ENCODE measurements at places on chromosomes 3 and 15. TPM values are rescaled to one million over a fixed set of nuclear protein-coding genes. Genes with fewer than 3 reads are reported as not detected.
A peak's percentile ranks its signal among the peaks of the same experiment; 100 is the strongest.

The TJP1 gene
- total RNA-seq: 473 TPM

The MASP1 gene
- total RNA-seq: 0.56 TPM

The AMOTL2 gene
- 46.5 TPM for total RNA-seq

The AVEN gene
- total RNA-seq: 14.8 TPM

The ARGFX gene
- total RNA-seq: not detected

GRCh38 chr15:75620841-75621391 is 4.6 kb downstream of the SNUPN start:
- H3K36me3 ChIP-seq: peaks cover 18% of the 10 kb centered on the region
- peaks cover 4% of the 10 kb centered on the region for H3K4me1 ChIP-seq
- DNase-seq: no peak
- no peaks in the 10 kb centered on the region for H3K27me3 ChIP-seq

- peaks cover 2% of the 10 kb centered on the region for H3K27me3 ChIP-seq
- DNase-seq: peak; percentile 4
- no peak overlapping the region for H3K27ac ChIP-seq
- H3K4me1 ChIP-seq: peaks cover 10% of the 10 kb centered on the region
- peaks cover 8% of the 10 kb centered on the region for H3K36me3 ChIP-seq
- peak overlapping the region; percentile 95 for H3K4me3 ChIP-seq
Observed at GRCh38 chr15:67543348-67543718, 830 bp downstream of the MAP2K5 start.

DNA sequence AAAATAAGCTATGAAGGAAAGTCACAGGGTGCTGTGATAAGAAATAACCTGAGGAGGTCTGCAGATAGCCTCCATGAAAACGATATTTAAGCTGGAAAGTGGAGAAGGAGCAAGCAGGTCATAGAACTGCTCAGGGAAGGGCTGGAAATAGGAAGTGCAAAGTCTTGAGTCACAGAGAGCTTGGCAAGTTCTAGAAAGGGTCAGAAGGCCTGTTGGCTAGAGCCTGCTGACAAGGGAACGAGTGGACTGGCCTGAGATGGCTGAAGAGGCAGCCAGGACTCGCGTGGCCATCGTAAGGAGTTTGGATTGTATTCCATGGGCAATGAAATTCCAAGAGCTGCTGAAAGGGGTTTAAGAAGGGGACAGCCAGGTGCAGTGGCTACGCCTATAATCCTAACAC is 64.7 kb upstream of the IL12A start:
- no peak overlapping the region for H3K27ac ChIP-seq
- H3K4me1 ChIP-seq: peaks cover 10% of the 10 kb centered on the region
- DNase-seq: no peak
- H3K36me3 ChIP-seq: peaks cover 4% of the 10 kb centered on the region
- peaks cover 3% of the 10 kb centered on the region for H3K27me3 ChIP-seq

- no peak for DNase-seq
- H3K27ac ChIP-seq: peak overlapping the region; percentile 61
- H3K27me3 ChIP-seq: peaks cover 10% of the 10 kb centered on the region
- no peak overlapping the region for H3K4me3 ChIP-seq
Observed at GRCh38 chr15:101013201-101013550, 94.0 kb downstream of the LRRK1 start.

- no peak overlapping the region for H3K27ac ChIP-seq
- peaks cover 3% of the 10 kb centered on the region for H3K27me3 ChIP-seq
- no peak overlapping the region for H3K4me3 ChIP-seq
Observed at GRCh38 chr3:145739926-145740325, 421.1 kb downstream of the PLOD2 start.

DNA sequence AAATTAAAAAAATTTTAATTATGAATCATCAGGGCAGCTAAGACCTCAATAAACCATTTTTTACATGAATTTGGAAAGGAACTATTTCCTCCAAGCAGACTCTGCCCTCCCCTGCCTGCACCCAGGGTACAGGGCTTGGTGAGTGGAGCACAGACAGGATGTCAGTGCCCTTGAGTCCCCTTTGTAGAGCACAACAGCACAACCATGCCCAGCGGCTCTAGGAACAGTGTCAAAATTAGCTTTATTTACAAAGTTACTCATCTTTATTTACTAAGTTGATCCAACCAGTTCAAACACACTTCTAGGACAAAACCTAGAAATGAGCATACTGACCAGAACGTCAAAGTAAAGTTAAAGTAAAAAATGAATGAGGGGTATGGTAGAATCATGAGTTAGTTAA is 90.6 kb upstream of the TSC22D2 start:
- no peak for DNase-seq
- H3K4me1 ChIP-seq: peaks cover 3% of the 10 kb centered on the region
- peaks cover 2% of the 10 kb centered on the region for H3K27me3 ChIP-seq
- no peaks in the 10 kb centered on the region for H3K36me3 ChIP-seq
- H3K4me3 ChIP-seq: no peak overlapping the region

DNA sequence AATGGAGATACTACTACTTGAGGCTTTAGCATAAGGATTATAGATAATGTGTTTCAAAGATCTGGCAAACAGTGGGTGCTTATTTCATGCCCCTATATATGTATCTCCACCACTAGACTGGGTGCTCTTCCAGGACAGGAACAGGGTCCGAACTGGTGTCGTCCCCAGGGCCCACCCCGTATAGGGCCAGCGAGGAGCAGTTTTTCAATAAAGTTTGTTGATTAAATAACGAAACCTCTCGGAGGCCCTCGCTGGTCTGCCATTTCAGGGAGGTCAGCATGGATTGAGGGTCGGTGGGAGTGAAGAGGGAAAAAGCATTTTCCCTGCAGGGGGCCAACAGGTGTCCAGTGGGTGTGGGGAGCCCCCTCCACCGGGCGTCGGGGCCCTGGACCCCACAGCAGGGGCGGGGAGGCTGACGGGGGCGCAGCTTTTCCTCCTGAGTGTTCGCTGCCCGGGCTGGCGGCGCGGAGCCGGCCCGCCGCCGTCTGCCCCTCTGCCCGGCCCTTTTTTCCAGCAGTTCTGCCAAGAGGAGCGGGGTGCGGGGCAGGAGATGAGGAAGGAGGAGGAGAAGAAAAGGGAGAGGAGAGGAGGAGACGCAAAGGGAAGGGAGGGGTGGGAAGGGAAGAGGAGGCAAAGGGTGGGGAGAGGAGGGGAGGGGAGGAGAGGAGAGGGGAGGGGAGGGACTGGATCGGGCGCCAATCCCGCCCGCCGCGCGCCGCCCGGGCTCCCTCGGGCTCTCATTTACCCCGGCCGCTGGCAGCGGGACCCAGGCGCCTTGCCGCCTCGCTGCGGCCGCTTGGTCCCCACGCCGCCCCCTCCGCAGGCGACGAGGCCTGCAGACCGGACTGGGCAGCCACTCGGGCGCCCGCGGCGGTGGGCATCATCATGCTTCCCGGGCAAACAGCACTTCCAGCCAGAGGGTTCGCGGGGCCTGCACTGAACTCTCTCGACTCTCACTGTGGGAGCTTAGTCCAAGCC is 66.3 kb downstream of the ISG20 start:
- H3K27me3 ChIP-seq: peaks cover 9% of the 10 kb centered on the region
- H3K36me3 ChIP-seq: peaks cover 3% of the 10 kb centered on the region
- H3K4me1 ChIP-seq: peaks cover 11% of the 10 kb centered on the region
- DNase-seq: no peak
- H3K4me3 ChIP-seq: peak overlapping the region; percentile 57

- no peak for DNase-seq
- H3K27ac ChIP-seq: no peak overlapping the region
- H3K36me3 ChIP-seq: no peaks in the 10 kb centered on the region
- H3K4me3 ChIP-seq: no peak overlapping the region
Observed at GRCh38 chr3:139108253-139108969, 63.7 kb upstream of the PRR23C start.

DNA sequence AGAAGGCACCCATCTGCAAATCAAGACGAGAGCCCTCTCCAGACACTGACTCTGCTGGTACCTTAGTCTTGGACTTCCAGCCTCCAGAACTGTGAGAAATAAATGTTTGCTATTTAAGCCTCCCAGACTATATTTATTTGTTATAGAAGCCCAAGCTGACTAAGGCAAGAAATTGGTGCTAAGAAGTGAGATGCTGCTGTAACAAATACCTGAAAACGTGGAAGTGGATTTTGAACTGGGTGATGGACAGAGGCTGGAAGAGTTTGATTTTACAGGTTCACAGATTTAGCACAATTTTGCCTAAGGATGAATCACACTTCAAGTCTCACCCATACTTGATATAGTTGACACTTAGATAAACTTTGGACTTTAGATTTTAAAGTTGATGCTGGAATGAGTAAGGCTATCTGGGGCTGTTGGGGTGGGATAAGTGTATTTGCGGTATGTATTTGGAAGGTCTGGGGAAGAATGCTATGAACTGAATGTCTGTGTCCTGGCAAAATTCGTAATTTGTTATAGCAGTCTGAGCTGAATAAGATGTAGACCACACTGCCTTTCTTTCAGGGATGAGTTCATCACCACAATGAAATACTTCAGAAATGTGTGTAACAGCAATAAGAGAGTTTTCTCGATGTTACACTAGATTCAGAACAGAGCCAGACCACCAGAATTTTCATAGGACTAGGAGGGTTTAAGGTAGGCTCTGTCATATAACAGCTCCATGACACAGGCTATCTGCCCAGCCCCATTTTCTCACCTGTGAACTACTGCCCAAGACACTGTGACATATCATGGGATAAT is 120.5 kb upstream of the LMCD1 start:
- no peaks in the 10 kb centered on the region for H3K36me3 ChIP-seq
- no peak overlapping the region for H3K4me3 ChIP-seq
- H3K4me1 ChIP-seq: no peaks in the 10 kb centered on the region
- DNase-seq: no peak
- H3K27ac ChIP-seq: no peak overlapping the region

- peaks cover 2% of the 10 kb centered on the region for H3K27me3 ChIP-seq
- no peak overlapping the region for H3K27ac ChIP-seq
- peaks cover 15% of the 10 kb centered on the region for H3K4me1 ChIP-seq
- H3K36me3 ChIP-seq: no peaks in the 10 kb centered on the region
Observed at GRCh38 chr15:99248000-99248715, 1.2 kb downstream of the TTC23 start.

DNA sequence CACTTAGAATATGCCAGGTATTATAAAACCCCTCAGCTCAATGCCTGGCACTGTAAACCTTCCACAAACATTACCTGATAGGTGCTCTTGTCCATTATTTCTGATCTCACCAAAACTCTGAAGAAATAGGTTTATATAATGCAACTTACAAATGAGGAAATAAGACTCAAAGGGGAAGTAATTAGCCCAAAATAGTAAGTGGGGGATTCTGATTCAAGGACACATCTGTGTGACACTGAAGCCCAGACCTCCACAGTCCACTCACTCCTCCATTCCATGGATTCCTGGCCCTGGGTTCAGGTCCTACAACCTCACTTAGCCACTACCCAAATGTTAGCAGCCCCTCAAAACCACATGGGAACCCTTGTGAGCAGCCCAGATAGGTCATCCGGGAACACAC is 49.9 kb downstream of the TRANK1 start:
- H3K4me3 ChIP-seq: no peak overlapping the region
- no peaks in the 10 kb centered on the region for H3K4me1 ChIP-seq
- H3K27ac ChIP-seq: no peak overlapping the region

DNA sequence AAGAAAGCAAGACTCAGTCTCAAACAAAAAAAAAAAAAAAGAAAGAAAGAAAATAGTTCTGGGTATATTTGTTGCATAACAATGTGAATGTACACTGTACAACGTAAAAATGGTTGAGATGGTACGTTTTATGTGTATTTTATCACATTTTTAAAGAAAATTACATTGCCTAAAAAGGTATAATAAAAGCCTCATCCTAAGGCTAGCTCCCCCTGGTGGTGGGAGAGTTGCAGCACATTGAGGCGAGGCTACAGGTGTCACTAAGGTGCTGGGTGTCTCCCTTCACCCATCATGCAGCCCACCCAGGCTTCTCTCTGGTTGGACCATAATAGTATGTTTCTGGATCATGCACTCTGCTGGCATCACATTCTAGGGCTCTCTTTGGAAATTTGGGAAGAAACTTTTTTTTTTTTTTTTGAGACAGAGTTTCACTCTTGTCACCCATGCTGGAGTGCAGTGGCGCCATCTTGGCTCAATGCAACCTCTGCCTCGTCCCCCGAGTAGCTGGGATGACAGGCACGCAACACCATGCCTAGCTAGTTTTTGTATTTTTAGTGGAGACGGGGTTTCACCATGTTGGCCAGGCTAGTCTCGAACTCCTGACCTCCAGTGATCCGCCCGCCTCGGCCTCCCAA is 12.4 kb upstream of the RAB11A start:
- H3K4me3 ChIP-seq: no peak overlapping the region
- H3K36me3 ChIP-seq: no peaks in the 10 kb centered on the region
- H3K27ac ChIP-seq: no peak overlapping the region
- peak; percentile 60 for DNase-seq
- peaks cover 4% of the 10 kb centered on the region for H3K4me1 ChIP-seq
- no peaks in the 10 kb centered on the region for H3K27me3 ChIP-seq

DNA sequence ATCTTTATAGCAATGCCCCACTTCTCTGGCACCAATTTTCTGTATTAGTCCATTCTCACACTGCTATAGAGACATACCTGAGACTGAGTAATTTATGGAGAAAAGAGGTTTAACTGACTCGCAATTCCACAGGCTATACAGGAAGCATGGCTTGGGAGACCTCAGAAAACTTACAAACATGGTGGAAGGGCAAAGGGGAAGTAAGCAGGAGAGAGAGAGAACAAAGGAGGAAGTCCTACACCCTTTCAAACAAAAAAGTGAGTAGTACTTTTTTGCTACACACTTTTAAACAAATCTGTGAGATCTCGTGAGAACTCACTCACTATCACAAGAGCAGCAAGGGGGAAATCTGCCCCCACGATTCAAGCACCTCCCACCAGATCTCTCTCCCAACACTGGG is 67.8 kb upstream of the ZBED2 start:
- H3K4me1 ChIP-seq: peaks cover 12% of the 10 kb centered on the region
- peaks cover 6% of the 10 kb centered on the region for H3K36me3 ChIP-seq
- DNase-seq: no peak
- H3K27ac ChIP-seq: no peak overlapping the region

DNA sequence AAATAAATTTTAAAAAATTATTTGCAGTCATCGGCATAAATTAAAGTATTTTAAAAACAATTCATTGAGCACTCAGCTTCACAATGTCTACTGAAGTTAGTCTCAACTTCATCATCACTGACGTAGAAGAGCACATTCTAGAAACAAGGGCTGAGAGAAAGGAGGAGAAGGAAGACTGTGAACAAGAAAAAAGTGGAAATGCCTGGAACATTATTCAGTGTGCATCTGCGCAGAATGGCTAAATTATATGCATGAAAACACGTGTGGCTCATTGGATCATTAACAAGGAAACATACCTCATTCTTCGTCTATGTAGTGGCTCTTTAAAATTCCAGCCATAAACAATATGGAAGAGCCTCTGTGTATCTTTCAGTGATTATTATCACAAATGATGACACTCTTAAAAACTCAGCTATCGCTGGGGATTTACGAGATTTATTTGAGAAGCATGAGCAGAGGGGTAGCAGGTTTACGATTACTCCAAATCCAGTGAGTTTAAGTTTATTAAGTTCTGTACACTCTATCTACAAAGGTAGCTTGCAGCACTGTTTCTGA is 404.2 kb upstream of the CDIN1 start:
- H3K36me3 ChIP-seq: no peaks in the 10 kb centered on the region
- no peaks in the 10 kb centered on the region for H3K27me3 ChIP-seq
- H3K27ac ChIP-seq: no peak overlapping the region
- DNase-seq: no peak

- H3K36me3 ChIP-seq: peaks cover 26% of the 10 kb centered on the region
- DNase-seq: no peak
- peaks cover 43% of the 10 kb centered on the region for H3K4me1 ChIP-seq
Observed at GRCh38 chr3:129112308-129113052, 9.1 kb downstream of the RAB43 start.
